Epithelial cell of proximal tubule (primary cell): ENCODE measurements at places on chromosomes 2 and 18. TPM values are rescaled to one million over a fixed set of nuclear protein-coding genes. Genes with fewer than 3 reads are reported as not detected.

DNA sequence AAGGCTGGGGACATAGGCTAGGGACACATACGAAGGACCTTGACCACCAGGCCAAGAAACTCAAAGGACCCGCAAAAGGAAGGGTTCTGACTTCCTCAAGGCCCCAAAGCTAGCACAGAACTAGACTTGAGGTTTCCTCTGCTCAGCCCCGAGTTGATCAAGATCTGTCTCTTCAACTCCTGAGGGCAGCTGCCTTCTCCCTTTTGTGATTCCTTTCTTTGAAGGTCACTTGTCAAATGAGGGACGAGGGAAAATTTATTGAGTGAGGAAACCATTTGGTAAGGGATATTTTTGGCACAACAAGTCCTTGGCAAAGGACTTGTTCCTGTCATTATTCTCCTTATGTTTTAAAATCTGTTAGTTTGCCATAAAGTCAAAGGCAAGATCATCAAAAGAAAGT, 12.3 kb upstream of the ROCK2 start:
- no peak for DNase-seq

GRCh38 chr2:202091476-202091875, 18.4 kb downstream of the KIAA2012 start:
- no peak for DNase-seq

- no peak for DNase-seq
Observed at GRCh38 chr2:146079216-146079615, 1559.3 kb upstream of the ZEB2 start.

GRCh38 chr2:133418021-133418420, 150.2 kb downstream of the NCKAP5 start:
- DNase-seq: no peak

The RGPD3 gene
- 0.29 and 0.46 TPM in 2 replicates for total RNA-seq

The DYNAP gene
- total RNA-seq: not detected in 2 replicates

- DNase-seq: no peak
Observed at GRCh38 chr18:57234346-57234745, 87.5 kb downstream of the BOD1L2 start.

DNA sequence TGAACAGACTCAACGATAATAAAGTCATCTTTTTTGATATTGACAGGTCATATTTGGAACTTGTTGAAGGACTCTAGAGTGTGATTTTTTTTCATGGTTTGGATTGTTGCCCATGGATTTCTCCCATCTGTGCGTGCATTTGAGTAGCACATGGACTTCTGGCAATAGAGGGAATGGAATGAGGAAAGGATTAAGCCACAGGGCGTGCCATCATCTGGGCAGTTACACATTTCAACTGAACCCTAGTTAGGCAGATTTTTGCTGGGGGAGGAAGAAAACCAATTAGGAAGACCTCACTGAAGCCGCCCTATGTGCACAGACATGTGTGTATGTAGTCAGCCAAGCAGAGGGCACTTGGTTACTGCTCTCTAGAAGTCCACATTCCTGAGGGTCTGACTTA, 72.6 kb downstream of the TPGS2 start:
- no peak for DNase-seq

DNA sequence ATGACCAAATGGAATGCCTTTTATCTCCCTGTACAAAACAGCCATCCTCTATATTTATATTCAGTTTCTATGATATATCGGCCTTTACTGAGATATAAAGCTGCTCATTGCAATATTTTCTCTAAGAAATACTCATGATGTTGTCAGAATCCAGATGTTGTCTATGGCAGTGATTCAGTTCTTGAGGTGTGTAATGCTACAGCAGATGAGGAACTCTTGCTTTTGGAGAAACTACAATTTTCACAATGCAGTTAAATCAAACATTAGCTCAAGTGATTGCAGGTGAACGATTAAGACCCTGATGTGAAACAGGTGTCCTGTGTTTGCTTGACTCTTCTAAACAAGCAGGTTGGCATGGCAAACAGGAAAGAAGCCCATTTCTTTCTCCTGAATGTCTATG, 256.2 kb upstream of the CDH20 start:
- DNase-seq: no peak

GRCh38 chr2:212409560-212409959, 129.0 kb downstream of the ERBB4 start:
- no peak for DNase-seq

GRCh38 chr2:238098901-238099713, 1.0 kb upstream of the ESPNL start:
- DNase-seq: no peak

The SEMA4C gene
- total RNA-seq: 34.4 and 35.3 TPM in 2 replicates

The PPIG gene
- total RNA-seq: 15.0 and 21.9 TPM in 2 replicates

The GALNT13 gene
- 0.52 and 1.3 TPM in 2 replicates for total RNA-seq

GRCh38 chr2:182324665-182325064, 102.2 kb downstream of the PDE1A start:
- DNase-seq: peak; percentile 99

The RASGRP3 gene
- 0.36 and 1.1 TPM in 2 replicates for total RNA-seq

The TMEM37 gene
- total RNA-seq: 0.36 and 1.2 TPM in 2 replicates

- peak; percentile 82 for DNase-seq
Observed at GRCh38 chr2:191593622-191594385, 84.1 kb upstream of the NABP1 start.

- DNase-seq: no peak
Observed at GRCh38 chr2:176388861-176389260, 119.6 kb downstream of the MTX2 start.

The COX5B gene
- total RNA-seq: 419 and 539 TPM in 2 replicates

- no peak for DNase-seq
Observed at GRCh38 chr18:23438608-23439366, 14.3 kb upstream of the RIOK3 start.

DNA sequence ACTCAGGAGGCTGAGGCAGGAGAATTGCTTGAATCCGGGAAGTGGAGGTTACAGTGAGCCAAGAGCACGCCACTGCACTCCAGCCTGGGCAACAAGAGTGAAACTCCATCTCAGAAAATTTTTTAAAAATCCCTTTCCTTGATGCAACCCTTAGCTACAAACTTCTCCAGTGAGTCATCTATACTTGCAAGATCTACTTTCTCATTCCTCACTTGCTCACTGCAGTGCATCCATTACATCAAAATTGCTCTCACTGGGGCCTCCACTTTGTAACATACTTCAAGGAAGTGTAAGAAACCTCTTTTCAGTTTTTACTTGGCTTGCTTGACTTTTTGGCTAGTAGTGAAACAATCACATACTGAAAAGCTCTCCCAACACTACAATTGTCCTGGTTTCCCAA, 65.3 kb downstream of the REEP1 start:
- DNase-seq: no peak

DNA sequence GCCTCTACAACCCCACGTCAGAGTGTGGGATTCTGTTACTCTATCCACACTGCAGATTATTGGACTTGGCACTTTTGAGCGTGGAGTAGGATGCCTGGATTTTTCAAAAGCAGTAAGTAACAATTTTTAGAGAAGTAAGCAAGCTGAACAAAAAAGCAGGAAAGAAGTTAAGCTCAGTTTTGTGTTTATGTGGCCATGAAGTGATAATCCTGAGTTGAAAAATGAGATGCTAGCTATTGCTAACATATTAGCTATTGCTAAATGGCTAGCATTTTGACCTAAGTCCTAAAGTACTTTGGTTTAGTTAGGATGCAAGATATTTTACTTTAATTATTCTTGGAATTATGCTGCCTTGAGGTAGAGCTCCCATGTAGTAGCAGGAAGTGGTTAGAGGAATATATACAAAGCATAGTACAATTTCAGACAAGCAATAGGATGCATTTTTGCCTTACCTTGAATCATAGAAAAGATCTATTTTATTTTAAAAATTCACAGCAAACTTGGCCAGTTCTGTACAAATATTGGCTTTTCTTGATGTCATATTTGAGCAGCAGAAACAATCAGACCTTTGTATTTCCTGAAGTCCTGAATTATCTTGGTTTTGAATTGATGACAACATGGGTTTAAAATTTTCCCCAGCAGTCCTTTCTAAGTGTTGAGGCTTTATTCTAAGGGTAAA, 74.6 kb downstream of the COX7A2L start:
- no peak for DNase-seq

DNA sequence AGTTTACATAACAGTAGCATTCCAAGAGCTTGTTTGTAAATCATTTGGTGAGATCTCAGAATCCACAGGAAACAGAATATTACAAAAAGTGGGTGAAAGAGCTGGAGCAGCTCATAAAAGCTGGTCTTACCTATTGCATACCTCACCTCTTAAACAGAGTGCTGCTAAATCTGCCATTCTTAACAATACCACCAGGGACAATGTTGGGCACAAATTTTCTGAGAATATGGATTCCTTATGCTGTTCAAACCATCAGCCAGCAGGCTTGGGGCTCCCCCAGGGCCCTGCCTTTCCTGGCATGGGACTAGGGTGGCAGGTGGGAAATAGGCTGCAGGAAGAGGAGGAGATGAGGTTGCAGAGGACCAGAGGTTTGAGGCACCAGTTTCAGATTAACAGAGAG, 55.6 kb downstream of the TGFA start:
- DNase-seq: no peak

DNA sequence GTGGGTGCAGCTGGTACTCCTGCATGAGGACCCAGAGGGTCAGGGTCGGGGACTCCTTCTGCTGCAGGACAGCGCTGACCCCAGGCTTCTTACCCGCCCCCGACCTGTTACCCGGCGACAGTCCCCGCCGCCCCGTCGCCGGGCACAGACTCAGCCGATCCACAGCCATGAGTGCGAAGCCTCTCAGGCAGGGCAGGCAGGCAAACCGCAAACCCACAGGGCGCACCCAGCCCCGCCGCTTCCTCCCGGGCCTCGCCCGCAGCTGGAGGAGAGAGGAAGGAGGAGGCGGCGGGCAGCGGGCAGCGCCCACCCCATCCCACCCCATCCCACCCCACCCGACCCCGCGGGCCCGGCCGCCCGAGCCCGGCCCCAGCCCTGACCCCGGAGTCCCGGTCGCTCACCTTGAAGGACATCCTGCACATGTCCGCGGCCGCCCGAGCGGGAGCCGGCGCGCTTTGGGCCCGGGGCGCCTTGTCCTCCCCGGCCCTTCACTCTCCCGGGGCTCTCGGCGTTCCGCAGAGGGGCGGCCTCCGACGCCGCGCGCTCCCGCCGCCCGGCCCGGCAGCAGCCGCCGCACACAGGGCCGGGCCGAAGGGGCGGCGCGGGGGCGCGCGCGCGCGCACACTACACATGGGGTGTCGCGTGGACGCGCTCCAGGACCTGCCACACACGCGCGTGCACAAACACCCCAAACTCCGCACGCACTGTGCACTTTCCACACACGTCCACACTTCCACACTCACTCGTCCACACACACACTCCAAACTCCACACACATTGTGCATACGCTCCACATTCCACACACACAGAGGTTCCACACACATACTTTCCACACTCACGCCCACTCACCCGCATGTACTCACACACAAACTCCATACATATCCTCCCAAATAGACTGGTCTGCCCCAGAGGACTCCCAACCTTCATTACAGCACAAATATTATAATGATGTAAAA, at the start of gene ANKRD29:
TSS of gene ANKRD29 (minus strand) at position 603 of the 955 bp plus-strand sequence. CDS start at position 422, 181 bp downstream.
- DNase-seq: no peak

- no peak for DNase-seq
Observed at GRCh38 chr2:15918761-15919356, 21.5 kb upstream of the MYCN start.

DNA sequence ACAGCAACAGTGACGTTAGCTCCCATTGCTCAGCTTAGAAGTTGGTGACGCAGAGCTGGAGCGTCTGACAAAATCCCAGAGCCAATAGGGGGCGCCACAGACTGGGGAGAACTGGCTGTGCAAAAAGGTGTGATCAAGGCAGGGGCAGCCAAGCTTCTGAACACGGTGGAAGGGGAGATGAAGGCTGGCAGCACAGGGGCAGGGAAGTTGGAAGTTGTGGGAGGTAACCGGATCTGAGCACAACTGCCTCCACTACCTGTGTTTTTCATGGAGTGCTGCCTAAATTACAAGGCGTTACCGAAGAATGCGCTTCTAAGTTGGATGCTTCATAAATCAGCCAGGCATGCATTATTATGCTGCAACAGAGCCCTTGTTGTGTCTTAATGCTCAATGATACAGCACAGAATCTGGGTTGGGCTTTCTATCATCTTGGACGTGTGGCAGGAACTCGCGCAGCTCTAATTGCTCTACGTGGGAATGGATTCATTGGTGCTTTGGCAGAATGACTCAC, 370.0 kb downstream of the SLC4A3 start:
- DNase-seq: peak; percentile 20

DNA sequence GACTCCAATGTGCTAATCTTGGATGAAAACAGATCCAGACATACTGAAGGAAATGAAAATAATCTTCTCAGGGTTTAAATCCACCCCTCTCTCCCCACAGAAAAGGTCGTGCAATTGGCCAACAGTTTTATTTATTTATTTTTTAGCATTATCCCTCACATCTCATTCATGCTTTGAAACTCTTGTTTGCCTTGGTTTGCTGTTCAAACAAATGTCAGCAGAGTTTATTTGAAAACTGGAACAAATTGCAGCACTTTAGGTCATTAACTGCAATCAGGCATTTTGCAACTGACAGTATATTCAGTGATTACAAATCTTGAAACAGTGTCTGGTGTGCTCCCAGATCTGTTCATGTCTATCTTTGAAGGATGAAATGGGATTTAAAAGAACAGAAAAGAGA, 220.6 kb downstream of the SLC4A10 start:
- DNase-seq: no peak

- no peak for DNase-seq
Observed at GRCh38 chr2:208224802-208225201, 30.1 kb downstream of the IDH1 start.

DNA sequence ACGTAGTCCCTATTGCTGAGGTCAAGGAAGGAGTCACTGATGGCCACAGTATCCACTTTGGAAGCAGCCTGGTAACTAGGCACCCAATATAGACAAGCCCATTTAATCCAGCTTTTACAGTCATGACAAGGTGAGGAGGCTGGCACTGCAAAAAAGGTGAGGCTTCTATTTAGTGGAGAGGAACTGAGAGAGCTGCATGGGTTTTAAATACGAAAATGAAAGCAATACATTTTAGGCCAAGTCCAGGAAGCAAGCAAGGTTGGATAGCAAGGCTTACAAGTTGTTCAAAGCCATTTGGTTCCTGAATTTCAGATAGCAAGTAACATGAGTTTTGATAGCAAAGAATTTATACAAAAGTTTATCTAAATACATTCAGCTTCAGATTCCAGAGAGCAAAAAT, 80.4 kb downstream of the SGPP2 start:
- DNase-seq: no peak

DNA sequence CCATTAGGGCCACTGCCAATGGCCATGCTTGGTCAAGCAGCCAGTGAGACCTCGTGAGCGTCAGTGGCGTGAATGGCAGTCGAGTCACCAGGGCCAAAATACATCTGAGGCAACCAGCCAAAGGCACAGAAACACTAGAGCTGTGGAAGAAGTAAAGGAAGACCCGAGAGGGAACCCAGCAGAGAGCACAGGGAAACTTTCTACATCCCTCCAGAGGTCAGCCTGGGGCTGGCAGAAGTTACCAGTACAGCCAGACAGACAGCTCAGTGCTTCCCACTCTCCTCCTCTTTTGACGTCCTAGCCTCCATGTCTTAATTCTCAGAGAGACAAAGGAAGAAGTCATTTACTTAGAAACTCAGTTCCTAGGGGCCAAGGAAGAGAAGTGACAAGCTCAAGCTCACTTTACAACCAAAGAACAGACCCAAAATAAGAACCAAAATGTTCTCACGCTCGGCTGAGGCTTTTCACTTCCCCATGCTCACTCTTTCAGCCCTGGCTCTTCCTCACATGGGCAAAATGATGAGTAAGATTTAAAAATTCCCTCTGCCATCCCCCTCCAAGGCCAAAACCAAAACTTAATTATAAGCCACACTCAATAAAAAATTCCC, 8.7 kb downstream of the CYRIA start:
- DNase-seq: no peak
